Activated T-cell treated with anti-CD3 and anti-CD28 coated beads, Interleukin-2, amount 50 U/mL, for 1 hour (primary cell): ENCODE measurements at places on chromosomes 13 and 19.

GRCh38 chr19:49713236-49713845 is 22.4 kb downstream of the CPT1C start:
- DNase-seq: no peak

DNA sequence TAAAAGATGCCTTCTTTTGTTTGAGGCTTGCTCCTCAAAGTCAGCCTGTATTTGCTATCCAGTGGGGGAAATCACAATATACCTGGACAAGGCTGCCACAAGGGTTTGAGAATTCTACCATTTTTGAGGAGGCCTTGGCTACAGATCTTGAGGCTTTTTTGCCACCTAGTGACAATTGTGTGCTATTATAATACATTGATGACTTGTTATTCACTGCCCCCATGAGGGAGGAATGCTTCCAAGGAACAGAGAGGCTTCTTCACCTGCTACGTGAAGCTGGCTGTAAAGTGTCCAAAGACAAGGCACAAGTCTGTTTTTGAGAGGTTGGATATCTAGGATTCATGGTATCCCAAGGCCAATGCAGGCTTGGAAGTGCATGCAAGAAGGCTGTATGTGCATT is 72.5 kb downstream of the ZNF708 start:
- DNase-seq: no peak

DNA sequence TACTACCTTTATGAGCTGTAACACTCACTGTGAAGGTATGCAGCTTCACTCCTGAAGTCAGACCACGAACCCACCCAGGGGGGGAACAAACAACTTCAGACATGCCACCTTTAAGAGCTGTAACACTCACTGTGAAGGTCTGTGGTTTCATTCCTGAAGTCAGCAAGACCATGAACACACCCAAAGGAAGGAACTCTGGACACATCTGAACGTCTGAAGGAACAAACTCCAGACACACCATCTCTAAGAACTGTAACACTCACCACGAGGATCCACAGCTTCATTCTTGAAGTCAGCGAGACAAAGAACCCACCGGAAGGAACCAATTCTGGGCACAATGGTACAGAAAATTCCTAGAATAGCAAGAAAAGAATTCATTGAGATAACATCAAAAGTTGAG is 1796.5 kb upstream of the MIR17HG start:
- no peak for DNase-seq

DNA sequence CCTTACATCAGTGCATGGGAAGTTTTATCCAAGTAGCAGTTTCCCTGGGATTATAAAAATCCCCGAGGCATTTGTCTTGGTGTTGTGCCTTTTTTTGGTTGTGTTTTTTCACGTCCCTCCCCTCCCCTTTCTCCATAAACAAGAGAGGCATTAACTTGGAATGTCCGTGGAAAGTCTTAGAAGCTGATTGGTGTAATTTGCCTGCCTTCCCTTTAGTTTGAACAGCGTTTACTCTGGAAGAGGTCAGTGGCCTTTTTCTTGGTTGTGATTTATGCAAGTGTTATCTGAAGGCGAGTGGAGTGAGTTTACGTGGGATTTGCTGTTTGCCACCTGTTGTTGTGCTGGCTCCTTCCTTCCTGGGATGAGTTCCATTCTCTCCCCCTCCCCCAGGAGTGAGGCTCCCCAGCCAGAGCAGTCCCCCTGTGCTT is 7.2 kb downstream of the ACTN4 start:
- DNase-seq: no peak
